ENCODE measurements at places on chromosomes 5 and 9.

GRCh38 chr9:129748249-129748648 lies 4.6 kb downstream of the PTGES start:
- no peak for DNase-seq

- DNase-seq = no peak
Measured at GRCh38 chr9:89020754-89021153, 29.5 kb downstream of the S1PR3 start.

GRCh38 chr9:13354733-13355132 lies 75.2 kb upstream of the MPDZ start:
- no peak for DNase-seq

- no peak for DNase-seq
Measured at GRCh38 chr5:115469904-115470516, 74.6 kb downstream of the FEM1C start.

DNA sequence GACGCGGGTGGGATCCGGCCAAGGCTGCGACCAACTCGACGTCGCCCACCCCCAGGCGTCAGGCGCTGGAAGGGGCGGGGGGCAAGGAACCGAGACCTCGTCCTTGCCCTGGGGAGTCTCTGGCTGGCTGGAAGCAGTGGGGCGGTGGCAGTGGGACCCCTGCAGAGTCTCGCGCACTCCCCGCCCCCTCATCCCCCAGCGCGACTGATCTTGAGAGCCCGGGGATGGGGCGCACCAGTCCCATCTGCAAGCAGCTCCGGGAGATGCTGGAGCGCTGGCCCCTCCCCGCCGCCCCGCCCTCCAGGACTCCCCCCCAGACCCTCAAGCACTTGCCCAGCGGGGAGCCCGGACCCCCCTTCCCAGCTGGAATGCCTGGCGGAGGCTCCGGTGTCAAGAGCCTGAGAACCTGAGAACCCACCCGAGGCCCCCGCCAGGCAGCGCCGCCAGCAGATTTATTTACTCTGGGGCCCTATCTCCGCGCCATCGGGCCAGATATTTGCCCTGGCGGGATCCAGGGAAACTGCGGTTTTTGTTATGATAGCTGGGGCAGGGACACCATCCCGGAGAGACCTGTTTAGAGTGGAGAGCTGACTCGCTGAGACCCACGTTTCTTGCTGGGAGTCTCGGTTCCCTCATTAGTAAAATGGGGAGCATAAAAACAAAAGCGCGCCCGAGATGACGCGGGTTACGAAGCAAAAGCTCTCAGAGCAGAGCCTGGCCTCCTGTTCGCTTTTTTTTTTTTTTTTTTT lies 1.2 kb downstream of the PRRT1B start:
- peak; percentile 13 for DNase-seq

- no peak for DNase-seq
Measured at GRCh38 chr5:96254980-96255691, 177.9 kb downstream of the PCSK1 start.

- no peak for DNase-seq
Measured at GRCh38 chr5:108743319-108743718, 4.4 kb upstream of the FER start.

GRCh38 chr9:128136816-128137793 lies 9.6 kb upstream of the PTGES2 start:
- DNase-seq = no peak

DNA sequence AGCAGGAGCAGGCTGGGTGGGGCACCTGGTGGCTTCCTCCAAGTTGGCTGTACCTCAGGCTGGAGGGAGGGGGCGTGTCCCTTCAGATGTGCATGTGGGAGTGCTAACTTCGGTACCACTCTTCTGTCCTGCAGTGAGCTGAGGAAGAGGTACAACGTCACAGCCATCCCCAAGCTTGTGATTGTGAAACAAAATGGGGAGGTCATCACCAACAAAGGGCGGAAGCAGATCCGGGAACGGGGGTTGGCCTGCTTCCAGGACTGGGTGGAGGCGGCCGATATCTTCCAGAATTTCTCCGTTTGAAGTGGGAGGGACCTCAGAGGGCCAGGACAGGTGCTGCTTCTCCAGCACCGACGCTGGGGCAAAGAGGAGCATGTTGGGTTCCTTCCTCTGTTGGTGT lies 9.3 kb downstream of the NXNL2 start:
- DNase-seq = no peak

Measured in NCI-H1694 (cell line).